CD4-positive, alpha-beta T cell treated with Interferon alpha-2 for 1 hour (primary cell): ENCODE measurements at places on chromosomes 2 and 18.

DNA sequence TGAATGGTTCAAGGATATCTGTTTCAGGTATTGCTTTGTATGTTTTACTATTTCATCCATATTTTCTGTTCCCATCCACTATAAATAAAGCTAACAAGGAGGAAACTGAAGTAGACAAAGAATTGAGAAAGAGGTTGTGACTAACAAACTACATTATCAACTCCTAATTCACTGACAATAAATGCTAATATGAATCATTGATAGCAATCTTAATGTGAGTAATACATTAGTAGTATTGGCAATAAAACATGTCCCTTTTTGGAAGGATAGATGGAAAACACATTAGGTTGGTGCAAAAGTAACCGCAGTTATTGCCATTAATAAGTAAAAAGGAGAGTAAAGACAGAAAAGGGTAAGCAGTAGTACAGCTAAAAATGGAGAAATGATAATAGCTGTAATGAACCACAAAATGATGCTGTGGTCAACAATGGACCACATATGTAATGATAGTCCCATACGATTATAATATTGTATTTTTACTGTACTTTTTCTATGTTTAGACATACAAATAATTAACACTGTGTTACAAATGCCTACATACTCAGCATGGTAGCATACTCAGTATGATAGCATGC, 104.7 kb downstream of the THADA start:
- DNase-seq: no peak

DNA sequence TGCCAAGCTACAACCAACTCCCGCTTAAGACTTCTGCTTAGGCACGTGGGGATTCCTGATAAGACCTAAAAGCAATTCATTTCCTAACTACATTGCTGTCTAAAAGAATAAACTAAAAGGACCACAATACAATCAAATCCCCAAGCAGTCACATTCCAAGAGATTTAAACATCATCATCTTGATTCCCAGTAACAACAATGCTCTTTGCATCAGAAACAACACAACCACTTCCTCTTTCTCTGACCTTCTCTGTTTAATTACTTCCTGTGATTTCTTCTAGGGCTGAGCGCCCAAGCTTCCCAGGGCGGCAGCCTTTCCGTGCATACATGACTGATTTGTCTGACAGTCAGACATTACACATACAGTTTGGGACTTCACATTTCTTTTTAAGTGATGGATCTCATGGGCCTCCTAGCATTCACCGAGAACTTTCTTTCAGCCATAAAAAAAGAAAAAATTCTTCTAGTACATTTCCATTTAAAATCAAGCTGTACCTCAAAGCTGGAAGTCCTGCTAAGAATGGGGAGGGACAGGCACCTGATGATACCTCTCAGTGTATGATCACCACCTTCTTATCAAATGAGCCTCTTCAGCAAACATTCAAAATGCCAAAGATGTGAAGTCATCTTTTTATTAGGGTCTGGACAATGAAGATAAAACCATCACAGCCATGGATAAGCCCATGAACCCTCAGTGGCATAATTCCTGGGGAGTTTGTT, 11.5 kb downstream of the SPRED2 start:
- peak; percentile 38 for DNase-seq

DNA sequence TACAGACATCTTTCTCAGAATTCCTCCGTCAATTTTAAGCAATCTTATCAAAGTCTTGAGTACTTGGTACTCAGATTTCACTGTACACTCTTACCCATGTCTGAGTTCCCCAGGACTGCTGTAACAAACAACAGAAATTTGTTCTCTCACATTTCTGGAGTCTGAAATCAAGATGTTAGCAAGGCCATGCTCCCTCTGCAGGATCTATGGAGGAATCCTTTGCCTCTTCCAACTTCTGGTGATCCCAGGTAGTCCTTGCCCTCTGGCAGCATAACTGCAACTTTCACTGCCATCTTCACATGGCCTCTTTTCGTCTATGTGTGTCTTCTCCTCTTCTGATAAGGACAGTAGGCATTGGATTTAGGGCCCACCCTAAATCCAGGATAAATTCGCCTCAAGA, 17.1 kb upstream of the CACNB4 start:
- DNase-seq: no peak

- DNase-seq: no peak
These were observed 18.4 kb upstream of the REV1 start for GRCh38 chr2:99507937-99508818.

DNA sequence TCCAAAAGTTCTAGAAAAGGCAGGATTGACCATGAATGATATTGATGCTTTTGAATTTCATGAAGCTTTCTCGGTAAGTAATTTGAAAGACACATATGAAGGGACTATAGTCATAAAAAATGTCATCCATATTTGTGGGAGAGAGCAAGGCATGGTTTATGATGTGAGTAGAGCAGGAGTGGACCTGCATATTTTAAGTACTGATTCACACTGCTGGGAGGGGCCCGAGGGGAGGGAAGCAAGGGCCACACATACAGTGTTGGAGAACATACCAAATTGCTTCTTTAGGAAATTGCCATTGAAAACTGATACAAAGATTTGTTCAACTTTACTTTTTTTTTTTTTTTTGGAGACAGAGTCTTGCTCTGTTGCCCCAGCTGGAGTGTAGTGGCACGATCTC, 39.4 kb downstream of the HADHB start:
- DNase-seq: no peak
